ENCODE measurements at places on chromosomes 6 and 20.

DNA sequence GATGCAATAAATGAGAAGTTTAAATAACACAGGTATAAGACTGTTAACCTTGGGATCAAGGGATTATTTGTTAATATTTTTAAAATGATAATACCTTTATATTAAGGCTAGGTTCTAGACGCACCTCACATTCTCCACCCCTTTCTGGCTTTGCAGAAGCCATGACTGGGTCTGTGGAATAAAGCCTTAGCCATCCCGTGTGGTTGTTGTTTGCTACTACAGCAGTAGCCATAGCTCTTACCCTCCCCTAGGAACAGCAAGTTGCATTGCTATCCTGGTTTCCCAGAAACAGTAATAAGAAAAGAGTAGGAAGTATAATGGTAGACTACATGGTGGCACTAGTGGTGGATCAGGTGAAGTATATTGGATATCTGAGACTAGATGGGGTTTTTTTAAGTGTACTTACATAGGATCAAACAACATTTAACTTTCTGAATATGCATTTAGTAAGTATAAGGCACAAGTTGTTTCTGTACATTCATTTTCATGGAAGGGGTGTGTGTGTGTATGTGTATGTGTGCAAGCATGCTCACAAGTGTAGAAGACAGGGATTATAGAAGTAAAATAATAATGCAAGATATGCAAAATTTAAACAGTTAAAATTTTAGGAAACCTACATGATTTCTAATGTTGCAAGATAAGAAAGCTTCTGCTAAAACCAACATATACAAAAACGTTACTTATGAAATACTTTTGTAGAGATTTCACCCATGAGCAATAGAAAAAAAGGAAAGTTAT lies 384.2 kb downstream of the PRKN start:
- DNase-seq = no peak

GRCh38 chr6:170162775-170163404 lies 128.0 kb downstream of the DLL1 start:
- DNase-seq = no peak

- DNase-seq = no peak
Observed at GRCh38 chr20:21546355-21546754, 32.5 kb upstream of the NKX2-2 start.

DNA sequence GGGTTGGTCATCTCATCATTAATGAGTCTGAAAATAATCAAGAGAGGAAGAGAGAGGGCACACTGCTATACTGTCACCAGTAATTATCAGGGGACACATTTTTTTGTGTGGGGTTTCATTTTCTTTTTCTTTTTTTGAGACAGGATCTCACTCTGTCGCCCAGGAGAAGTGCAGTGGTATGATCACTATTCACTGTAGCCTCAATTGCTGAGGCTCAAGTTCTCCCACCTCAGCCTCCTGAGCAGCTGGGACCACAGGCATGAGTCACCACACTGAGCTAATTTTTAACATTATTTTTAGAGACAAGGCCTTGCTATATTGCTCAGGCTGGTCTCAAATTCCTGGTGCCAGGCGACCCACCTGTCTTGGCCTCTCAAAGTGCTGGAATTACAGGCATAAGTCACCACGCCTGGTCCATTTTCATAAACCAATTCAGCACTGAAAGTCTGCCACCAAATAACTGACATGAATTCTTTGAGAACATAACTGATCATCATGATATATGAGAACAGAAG lies 43.3 kb downstream of the EPHA7 start:
- DNase-seq = no peak

GRCh38 chr6:112372226-112372806 lies 25.2 kb downstream of the RFPL4B start:
- DNase-seq = no peak

DNA sequence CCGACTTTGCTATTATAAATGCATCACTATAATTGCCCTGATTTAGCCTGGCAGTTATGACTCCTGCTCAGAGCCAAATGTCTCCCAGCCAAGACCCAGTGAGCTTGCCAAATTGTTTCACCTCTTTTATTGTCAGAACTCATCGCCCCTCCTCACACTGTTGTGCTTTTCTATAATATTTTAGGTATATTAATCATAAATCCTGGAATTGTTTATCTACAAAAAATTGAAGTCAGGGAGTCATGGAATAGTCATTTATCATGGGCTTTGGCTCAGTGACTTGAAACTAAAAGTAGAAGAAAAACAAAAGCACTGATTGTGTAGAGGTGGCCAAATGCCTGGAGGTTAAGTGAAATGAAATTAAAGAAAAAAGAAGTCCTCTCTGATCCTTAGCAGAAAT lies 85.6 kb downstream of the PFDN4 start:
- no peak for DNase-seq

GRCh38 chr6:37362101-37362828 lies 8.5 kb downstream of the RNF8 start:
- DNase-seq = no peak

- no peak for DNase-seq
Observed at GRCh38 chr6:15061908-15062515, 183.9 kb upstream of the JARID2 start.

DNA sequence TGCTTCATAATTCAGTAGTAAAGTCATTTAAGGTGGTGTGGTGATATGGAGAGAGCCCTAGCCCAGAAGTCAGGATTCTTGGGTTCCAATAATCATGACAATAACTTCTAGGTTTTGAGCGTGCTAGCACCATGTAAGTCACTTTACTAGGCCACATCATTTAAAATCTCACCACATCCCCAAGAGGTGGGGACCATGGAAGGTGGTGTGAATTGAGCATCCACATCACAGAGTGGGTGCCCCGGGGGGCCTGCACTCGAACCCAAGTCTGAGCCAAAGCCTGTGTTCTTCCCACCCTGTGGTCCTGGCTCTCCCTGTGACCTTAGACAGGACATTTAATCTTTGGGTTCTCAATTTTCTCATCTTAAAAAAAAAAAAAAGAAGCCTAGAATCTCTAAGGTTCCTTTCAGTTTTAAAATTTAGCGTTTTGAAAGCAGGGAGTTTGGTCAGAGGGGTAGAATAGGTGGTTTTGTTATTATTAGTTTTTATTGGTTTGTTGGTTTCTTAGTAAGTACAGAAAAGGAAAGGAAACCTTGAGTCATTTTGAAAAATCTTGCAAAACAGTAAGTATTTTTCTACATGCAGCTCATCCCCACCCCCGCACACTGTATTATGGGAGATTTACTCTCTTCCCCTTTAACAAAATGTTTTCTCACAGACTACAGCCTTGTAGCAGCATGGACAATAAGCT lies 26.4 kb downstream of the ARMC2 start:
- DNase-seq = no peak

- no peak for DNase-seq
Observed at GRCh38 chr6:151738267-151738666, 69.2 kb upstream of the ESR1 start.

GRCh38 chr20:37925265-37926165 lies 22.6 kb downstream of the VSTM2L start:
- DNase-seq = no peak

DNA sequence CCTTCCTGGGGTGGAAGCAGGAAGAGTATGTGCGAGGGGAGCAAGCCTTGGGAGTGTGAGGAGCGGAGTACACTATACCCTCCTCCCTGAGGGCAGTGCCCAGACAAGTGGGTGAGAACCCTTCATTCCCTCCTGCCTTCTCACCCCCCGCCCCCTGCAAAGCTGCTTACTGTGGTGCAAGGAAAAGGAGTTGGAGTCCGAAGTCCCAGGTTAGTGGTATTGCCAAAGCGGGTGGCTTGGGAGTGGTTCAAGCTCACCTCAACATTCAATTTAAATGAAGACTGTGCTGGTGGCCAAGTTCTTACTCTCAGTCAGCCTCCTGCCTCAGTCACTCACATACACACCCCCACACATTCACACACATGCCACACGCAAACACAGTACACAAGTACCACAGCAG lies 74.7 kb upstream of the PRDM1 start:
- DNase-seq = no peak

- no peak for DNase-seq
Observed at GRCh38 chr20:23407781-23408464, 13.4 kb downstream of the NAPB start.

DNA sequence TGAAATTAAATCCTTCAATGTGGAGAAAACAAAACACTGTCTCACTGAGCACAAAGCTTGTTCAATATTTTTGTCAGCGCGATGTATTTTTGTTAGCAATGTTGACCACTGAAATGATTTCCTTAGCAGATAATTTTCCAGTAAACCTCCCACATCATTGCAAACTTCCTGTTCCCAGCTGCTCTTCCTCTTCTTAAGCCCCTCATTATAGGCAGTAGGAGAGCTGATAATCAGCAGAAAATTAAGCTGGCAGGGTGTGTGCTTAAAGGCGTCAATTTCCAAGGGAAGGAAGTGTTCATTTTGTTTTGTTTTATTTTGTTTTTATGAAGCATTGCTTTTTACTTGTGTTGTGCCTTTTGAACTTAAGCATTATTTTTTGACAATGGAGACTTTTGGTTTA lies 29.1 kb upstream of the TMEM14A start:
- DNase-seq = no peak

GRCh38 chr6:66226109-66226508 lies 519.1 kb upstream of the EYS start:
- no peak for DNase-seq

DNA sequence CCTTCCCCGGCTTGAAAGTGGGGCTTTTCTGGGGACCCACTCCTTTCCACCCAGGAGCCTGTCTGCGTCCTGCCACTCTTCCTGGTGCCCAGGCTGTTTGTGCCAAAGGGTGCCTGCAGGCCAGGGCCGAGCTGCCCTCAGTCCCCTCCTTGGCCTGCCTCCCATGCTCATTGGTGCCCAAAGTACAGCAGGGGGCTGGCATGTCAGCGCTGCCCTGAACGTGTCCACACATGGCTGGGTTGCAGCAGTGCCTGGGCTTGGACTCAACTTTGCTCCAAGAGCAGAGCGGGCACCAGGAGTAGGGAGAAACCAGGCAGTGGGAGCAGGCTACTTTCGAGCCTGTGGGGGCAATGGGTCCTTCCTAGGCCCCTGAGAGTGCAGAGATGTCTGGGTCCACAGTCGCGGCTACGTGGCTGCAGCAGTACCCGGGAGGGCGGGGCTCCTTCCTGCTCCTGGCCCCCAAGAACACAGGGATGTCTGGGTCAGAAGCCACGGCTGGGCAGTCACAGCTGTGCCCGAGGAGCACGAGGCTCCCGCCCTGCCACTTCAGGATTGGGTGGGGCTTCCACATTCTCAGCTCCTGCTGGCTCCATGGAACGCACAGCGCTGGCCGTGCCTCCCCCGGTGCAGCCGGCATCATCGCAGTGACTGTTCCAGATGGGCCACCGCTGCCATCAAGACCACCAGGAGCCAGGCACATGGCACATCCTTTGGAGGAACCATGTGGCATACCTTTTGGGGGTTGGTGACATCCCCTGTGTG lies 50.0 kb upstream of the CLDN20 start:
- DNase-seq = no peak

DNA sequence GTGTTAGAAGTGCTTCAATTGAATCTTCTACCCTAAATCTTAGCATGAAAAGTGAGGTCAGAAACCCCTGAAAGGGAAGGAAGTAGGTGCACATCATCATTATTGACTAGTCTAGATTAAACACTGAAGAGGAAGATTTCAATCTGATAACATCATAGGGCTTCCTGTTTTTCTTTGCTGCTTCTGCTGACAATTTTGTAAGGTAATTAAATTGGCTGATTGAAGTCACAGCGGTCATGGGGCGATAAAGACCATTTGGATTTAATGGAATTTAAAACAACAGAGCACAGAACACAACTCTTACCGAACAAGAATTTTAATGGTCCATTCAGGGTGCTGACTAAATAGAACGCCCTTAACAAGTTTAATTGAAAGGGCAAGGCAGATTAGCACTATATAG lies 11.3 kb downstream of the GRIK2 start:
- DNase-seq = no peak

DNA sequence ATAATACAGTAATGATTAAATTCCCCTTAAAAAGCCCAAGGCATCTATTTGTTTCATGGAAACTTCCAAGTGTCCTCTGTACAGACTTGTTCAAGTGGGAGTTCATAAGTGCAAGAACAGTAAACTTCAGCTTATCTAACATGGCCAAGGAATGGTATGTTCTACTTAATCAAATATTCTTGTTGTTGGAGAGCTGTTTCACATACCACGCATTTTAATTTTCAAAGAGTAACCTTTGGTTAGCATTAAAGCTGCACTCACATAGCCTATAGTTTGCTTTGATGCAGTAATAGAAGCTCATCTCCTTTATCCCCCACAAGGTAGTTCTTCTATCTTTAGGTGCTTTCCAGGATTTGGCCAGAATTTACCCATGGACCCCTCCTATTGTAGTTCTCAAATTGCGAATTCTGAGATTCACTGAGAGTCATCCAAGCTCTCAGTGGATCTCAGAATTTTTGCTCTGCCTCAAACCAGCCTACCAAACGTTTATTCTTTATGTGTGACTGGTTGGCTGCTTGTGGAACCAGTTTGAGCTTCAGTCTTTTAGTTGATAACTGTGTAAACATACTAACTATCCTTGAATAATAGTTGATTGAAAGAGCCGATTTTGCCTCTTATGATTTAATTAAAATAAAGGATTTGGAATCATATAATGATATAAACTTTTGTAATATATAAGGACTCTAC lies 668.0 kb upstream of the FLRT3 start:
- DNase-seq = no peak

DNA sequence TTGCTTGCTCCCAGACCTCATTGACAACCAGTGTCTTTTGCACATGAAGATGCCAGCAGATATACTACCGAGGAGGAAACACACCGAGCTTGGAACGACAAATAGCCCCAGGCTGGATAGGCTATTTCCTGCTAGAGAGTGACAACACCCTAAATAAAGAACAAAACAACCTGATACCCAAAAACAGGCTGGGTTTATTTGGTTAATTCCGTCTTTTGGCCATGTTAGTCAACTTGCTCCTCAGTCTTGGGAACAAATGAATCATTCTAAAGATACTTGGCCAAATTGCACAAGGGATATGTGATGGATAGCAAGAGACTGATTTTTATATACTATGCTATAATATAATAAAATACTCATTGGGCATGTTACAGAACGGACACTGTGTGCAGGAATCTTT lies 11.5 kb upstream of the MUC22 start:
- DNase-seq = no peak

- DNase-seq = no peak
Observed at GRCh38 chr6:131251590-131252199, 116.4 kb downstream of the AKAP7 start.

DNA sequence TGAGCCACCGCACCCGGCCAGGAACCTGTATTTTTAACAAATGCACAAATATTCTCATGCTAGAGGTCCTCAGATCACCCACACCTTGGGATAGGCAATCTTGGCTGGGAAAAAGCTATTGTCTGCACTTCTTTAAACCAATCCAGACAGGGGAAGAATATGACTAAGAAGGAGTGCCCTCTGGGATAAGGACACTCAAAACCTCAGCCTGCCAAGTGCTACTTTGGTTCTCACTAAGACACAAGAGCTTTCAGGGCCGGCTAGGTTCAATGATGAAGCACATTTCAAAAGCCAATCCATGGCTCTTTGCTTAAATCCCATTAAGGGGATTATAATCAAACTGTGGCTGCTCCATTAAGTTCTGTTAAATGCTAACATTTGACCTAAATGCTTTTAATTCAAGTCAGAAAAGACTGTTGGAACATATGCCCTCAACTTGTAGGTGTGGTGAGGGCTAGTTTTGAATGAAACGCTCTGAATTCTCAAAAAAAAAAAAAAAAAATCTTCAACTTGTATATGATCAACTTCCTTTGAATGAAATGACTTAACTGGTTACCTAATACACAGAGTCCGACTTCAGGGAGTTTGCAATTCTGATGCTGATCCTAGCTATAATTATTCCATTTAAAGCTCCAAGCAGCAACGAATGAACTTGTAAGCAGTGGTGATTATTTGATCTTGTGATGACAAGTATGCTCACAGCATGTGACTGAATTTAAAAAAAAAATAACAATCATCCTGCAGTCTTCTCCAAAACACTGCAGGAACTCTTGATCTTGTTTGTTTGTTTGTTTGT lies 56.6 kb downstream of the SLC23A2 start:
- DNase-seq = no peak

Data from amygdala (tissue), 56 donors.